ENCODE measurements at places on chromosomes 2 and 18. TPM values are rescaled to one million over a fixed set of nuclear protein-coding genes. Genes with fewer than 3 reads are reported as not detected.

DNA sequence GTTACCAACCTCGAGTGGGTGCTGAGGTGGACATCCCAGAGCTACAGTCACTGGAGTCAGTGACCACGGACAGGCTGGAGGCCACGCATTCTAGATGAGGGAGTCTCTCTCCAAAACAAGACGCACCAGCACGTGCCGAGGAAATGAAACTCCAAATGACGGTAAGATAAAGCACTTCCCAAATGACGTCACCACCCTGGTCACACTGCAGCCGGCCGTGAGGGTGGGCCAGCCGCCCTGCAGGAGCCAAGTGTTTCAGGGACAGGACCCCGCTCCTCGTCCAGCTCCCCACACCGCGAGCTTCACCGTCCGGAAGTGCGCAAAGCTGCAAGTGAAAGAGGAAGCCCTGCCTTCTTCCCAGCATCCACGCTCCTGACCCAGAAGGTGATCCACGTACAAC lies 99.4 kb downstream of the ZNF516 start:
- H3K27ac ChIP-seq: peak overlapping the region; percentile 82
- no peaks in the 10 kb centered on the region for H3K36me3 ChIP-seq
- peaks cover 59% of the 10 kb centered on the region for H3K4me1 ChIP-seq
- H3K27me3 ChIP-seq: peaks cover 18% of the 10 kb centered on the region

GRCh38 chr2:128834207-128834879 lies 515.7 kb upstream of the HS6ST1 start:
- no peak overlapping the region for H3K4me3 ChIP-seq
- H3K27ac ChIP-seq: no peak overlapping the region
- no peaks in the 10 kb centered on the region for H3K27me3 ChIP-seq
- H3K36me3 ChIP-seq: no peaks in the 10 kb centered on the region
- DNase-seq: no peak
- H3K4me1 ChIP-seq: no peaks in the 10 kb centered on the region

- H3K27me3 ChIP-seq: no peaks in the 10 kb centered on the region
- no peaks in the 10 kb centered on the region for H3K4me1 ChIP-seq
- no peak overlapping the region for H3K4me3 ChIP-seq
- H3K36me3 ChIP-seq: no peaks in the 10 kb centered on the region
These were observed 414.9 kb upstream of the SYT4 start for GRCh38 chr18:43692099-43692690.

GRCh38 chr2:85802354-85803103 lies 48.7 kb downstream of the ATOH8 start:
- peaks cover 1% of the 10 kb centered on the region for H3K4me1 ChIP-seq
- H3K4me3 ChIP-seq: no peak overlapping the region
- no peaks in the 10 kb centered on the region for H3K36me3 ChIP-seq
- DNase-seq: no peak

- no peak overlapping the region for H3K27ac ChIP-seq
- no peaks in the 10 kb centered on the region for H3K36me3 ChIP-seq
- H3K4me3 ChIP-seq: no peak overlapping the region
- H3K4me1 ChIP-seq: peaks cover 8% of the 10 kb centered on the region
These were observed 5.5 kb downstream of the CYP1B1 start for GRCh38 chr2:38070438-38070837.

DNA sequence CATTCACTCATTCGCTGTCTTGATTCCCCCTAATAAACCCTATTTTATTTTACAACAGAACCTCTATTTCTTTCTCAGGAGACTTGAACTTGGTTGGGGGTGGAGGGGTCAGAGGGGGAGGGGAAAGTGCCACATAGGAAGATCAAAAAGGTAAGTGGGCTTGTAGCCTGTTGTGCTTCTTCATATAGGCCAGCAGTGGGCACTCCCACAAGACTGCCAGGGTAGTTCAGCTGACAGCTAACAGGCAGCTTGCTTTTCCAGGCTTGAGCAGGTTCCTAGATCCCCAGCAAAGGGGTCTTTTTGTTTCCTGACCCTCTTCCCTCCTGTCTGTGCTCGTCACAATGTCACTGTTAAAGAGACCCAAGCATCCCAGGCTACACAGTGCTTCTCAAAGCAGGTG lies 829 bp upstream of the KIAA2012 start:
- no peak overlapping the region for H3K27ac ChIP-seq
- H3K4me3 ChIP-seq: no peak overlapping the region
- H3K4me1 ChIP-seq: peaks cover 4% of the 10 kb centered on the region
- no peaks in the 10 kb centered on the region for H3K36me3 ChIP-seq
- DNase-seq: no peak

DNA sequence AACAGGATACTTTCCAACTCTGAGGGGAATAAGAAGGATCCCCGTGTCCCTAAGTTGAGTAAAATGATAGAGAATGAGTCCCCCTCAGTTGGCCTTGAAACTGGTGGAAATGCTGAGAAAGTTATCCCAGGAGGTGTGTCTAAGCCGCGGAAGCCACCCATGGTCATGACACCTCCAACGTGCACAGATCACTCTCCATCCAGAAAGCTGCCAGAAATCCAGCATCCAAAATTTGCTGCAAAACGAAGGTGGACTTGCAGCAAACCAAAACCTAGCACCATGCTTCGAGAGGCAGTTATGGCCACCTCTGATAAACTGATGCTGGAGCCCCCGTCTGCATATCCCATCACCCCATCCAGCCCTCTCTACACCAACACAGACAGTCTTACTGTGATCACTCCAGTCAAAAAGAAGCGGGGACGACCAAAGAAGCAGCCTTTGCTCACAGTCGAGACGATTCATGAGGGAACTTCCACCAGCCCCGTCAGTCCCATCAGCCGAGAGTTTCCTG lies 270.1 kb downstream of the SETBP1 start:
- no peak overlapping the region for H3K4me3 ChIP-seq
- H3K27ac ChIP-seq: no peak overlapping the region
- H3K4me1 ChIP-seq: peaks cover 11% of the 10 kb centered on the region

DNA sequence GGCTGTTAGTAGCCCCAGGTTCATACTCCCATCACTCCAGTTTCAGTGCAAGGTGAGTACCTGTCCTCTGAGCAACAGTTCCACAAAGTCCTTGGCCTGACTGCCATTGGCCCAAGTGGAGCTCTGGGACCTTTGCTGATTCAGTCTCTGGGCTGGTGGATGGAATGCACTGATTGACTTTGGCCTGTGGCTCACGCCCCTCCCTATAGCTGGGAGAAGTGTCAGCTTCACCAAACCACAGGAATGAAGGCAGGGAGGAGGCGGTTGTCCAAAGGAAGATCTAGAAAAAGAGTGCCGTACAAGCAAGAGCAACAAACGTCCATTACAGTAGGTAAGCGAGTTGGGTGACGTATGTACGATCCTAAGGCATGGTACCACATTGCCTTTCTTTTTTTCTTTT lies 34.0 kb downstream of the QPCT start:
- no peak for DNase-seq
- no peaks in the 10 kb centered on the region for H3K4me1 ChIP-seq
- H3K36me3 ChIP-seq: no peaks in the 10 kb centered on the region
- no peak overlapping the region for H3K27ac ChIP-seq
- H3K4me3 ChIP-seq: no peak overlapping the region
- H3K27me3 ChIP-seq: no peaks in the 10 kb centered on the region

The LRRC30 gene
- not detected for total RNA-seq

Measured in glutamatergic neuron (in vitro differentiated cells).